PC-3 (cell line): ENCODE measurements at places on chromosomes 1 and 21.
A peak's percentile ranks its signal among the peaks of the same experiment; 100 is the strongest.

- DNase-seq = no peak
Observed at GRCh38 chr1:160580221-160580812, 1.0 kb upstream of the CD84 start.

GRCh38 chr1:32250893-32251716 is at the start of gene LCK:
LCK (plus strand) TSS chr1:32251265; CDS start chr1:32274330, 23,065 bp downstream.
- DNase-seq = no peak

DNA sequence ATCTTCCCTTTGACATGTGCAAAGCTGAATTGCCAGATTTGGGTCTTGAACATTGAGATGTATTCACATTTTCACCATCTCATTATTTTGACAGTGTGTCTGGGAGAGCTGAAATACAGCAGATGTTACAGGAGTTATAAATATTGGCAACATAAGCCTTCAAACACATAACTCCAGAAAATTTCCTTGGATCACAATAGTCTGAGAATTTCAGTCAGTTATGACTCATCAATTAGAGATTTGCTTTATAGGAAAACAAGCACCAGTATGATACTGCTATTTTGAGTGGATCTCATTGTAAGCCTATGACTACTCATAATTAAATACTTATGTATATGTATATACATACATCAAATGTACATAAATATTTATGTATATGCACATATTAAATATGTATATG is 1171.8 kb downstream of the AMY1C start:
- DNase-seq = peak; percentile 39

DNA sequence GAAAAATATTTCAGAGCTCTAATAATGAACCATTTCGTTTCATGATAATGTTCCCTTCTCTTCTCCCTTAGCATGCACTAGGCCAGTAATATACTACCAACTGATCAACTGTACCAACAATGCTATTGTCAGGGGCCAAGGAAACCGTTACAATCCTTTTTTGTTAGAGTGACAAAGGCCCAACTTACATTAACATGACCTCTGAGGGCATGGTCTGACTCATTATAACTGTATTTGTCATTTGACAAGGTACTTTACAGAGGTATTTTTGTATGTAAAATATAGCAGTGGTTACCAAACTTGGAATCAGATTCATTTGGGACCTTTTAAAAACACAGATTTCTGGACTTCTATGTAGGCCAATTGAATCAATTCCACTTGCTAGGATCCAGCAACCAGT is 102.6 kb upstream of the RRP15 start:
- DNase-seq = peak; percentile 31

DNA sequence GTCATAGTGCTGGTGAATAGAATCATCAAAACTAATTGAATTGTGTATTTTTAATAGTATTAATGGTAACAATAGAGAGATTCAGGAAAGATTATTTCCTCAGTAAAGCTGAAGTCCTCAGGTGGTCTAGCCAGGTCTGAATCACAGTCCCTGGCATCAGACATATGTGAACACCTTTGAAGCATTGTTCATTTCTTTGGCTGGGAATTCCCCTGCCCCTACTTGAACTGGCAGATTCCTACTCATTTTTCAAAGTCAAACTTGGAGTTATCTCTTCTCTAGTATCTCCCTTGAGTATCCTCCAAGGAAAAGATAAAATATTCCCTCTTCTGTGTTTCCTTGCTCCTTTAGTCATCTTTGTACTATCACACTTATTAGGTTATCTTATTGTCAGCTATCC is 759.8 kb downstream of the ADGRL2 start:
- DNase-seq = no peak

DNA sequence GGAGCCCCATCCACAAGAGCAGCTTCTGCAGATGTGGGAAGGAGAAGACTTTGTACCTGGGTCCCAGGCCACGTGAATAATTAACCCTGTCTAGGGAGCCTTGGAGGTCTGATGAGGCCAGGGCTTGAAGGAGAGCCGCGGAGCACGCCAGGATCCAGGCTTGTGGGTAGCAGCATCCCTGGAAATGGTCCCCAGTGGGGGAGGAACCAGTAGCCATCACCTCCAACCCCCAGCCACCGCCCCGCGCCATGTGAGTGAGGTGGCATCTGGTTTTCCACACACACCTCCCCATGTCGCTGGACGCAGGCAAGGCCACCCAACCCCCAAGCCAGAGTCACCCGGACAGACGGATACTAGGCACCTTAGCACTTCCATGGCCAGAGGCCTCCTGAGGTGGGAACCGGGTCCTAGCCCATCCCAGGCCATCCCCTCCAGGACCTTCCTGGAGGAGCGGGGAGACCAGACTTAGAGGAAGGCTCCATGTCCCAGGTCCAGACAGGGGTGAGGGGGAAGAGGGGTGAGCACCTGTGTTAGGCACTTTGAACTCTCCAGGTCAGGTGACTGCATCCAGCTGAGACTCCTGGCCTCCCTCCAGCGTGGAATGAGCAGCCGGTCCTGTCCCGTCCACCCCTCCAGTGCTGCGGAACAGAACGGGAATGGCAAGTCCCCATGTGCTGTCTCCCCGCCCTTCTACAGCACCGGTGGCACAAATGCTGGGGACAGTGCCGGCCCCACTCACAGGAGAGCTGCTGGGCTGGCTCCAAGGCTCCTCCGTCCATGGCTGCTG is 53.2 kb downstream of the RIPK4 start:
- no peak for DNase-seq

DNA sequence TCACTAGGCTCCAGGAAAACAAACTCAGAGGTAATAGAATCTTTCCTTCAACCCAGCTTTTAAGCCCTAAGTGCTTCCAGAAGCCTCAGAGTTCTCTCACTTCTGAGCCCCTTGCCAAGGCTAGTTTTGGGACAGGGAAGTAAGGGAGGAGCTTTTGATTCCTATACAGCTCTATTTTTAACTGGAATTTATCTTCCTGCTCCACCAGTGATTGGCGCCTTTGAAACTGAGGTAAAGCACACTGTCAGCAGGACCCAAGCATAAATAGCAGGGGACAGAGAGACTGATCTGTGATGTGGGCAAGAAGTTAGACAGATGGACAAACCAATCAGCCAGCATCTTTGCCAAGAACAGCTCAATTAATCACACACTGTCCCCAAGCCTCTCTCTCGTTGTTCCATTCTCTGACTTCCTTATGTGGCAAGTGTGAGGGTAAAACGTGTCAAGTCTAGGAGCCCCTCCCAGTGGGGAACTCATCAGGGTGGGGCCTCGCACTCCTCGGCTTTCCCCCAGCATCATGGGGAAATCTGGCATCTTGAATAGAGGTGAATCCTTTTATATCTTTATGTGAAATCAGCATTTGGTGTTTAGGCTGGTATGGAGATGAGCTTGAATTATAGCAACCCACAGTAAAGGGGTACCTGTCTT is 40.2 kb upstream of the MPZL1 start:
- no peak for DNase-seq

DNA sequence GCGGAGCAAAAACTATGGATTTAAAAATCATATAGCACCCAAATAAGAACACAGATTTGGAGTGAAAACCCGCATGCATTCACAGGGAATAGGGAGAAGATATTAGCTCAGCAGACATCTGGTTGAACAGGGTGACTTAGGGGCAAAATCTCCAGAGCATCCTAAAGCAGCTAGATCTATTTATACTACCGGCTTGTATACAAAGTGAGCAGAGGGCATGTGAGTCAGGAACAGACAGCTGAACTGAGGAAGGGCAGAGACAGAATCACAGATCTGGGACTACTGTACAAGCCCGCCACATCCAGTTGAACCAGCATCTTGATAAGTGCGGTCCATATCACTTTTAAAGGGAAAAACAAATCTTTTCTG is 35.2 kb upstream of the EXOSC10 start:
- no peak for DNase-seq

GRCh38 chr1:197917805-197918651 is 856 bp downstream of the LHX9 start:
- no peak for DNase-seq

- peak; percentile 23 for DNase-seq
Observed at GRCh38 chr1:101101360-101101759, 75.8 kb upstream of the DPH5 start.

DNA sequence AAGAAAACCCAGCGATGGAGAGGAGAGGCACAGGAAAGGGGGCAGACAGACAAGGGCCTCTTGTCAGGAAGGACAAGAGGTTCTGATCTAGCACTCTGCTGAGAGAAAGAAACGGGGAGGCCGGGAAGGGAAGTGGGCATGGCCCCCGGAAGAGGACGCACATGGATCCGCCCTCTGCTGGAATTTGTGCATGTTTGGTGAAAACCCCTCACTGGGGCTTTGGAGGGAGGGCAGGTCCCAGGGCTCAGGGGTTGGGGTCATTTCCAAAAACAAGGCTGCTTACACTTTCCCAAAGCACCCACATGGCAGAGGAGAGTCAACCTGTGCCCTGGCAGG is 32.4 kb upstream of the ECE1 start:
- DNase-seq = no peak

- no peak for DNase-seq
Observed at GRCh38 chr1:12627296-12627695, 9.3 kb upstream of the DHRS3 start.

GRCh38 chr1:214494706-214495105 is 56.7 kb downstream of the PTPN14 start:
- DNase-seq = peak; percentile 89

DNA sequence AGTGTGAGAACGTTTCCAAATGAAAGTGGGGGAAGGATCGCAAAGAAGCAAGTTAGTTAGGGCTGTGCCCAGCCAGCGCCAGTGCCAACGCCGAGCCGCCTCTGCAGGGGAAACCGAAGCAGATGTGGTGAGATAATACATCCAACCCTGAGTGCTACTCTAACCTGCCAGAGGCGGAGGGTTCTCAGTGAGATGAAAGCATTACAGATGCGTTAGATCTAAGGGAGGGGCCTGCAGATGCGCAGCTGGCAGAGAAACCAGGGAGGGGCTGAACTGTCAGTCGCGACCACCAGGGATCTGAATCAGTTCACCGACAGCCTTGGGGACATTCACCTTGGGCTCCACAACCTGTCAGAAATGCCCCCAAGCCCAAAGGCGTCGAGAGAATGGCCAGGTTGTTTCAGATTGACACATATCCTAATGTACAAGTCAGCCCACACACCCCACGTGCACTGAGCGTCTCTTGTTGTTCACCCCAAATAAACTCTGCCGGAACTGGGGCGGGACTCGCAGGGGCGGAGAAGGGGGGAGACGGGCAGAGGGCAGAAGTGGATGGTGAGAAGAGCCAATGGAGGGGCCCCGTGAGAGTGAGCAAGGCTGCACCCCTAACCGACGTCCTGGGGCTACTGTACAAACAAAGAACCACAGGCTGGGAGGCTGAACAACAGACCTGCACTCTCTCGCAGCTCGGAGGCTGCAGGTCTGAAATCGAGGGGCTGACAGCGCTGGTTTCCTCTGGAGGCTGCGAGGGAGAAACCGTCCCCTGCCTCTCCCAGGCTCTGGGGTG is 8.7 kb upstream of the UMODL1 start:
- no peak for DNase-seq

- no peak for DNase-seq
Observed at GRCh38 chr1:83715550-83715949, 283.4 kb downstream of the TTLL7 start.

- DNase-seq = no peak
Observed at GRCh38 chr1:213727853-213728592, 259.8 kb upstream of the PROX1 start.

GRCh38 chr1:172533513-172534151 is 682 bp downstream of the SUCO start:
- peak; percentile 59 for DNase-seq

GRCh38 chr1:246930830-246931548 is 759 bp downstream of the AHCTF1 start:
- peak; percentile 43 for DNase-seq

- DNase-seq = no peak
Observed at GRCh38 chr21:45825219-45825618, 156.4 kb upstream of the COL6A1 start.

DNA sequence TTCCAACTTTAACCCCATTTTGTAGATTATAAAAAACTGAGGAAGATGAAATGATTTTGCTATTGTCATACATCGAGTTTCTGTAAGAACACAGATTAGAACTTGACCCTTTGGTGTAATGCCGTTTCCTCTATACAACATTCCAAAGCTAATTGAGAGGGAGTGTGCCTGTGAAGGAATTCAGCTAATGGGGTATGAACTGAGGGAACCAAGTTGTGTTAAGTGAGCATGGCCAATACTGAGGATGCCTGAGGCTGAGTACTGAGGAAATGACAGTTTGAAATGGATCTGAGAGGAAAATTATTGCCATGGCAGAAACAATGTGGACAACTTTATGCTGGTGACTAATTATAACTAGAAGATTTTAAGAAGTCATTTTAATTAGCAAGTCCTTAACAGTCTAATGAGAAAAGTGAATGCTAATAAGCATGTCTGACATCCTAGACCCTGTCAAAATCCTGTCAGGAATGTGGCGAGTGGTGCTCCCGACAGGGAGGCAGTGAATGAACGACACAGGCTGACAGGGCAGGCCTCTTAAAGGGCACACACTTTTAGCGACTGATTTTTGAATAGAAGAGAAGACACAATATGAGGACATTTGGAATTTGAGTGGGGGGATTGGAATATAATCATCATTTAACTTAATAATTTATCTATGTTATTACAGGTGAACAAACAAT is 262.5 kb downstream of the HLX start:
- no peak for DNase-seq

GRCh38 chr1:50414853-50415234 is 8.4 kb downstream of the DMRTA2 start:
- no peak for DNase-seq

GRCh38 chr1:153578490-153578889 is 12.8 kb upstream of the S100A2 start:
- no peak for DNase-seq

DNA sequence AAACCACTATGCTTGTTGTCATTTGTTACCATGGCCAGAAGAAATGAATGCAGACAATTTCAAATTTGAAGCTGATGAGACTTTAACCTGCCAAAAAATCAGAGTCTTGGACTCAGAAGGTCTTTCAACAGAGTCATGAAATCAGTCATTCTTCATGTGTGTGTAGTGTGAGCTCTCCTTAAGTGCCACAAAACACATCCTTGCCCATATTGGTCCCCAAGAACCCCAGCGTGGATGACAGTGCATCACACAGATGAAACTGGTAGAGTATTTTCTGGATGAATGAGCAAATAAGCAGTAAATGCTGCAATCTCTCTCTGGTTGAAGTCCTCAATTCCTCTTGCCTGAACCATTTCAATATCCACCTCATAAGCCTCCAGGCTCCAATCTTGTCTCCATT is 28.7 kb upstream of the ETS2 start:
- DNase-seq = no peak

- DNase-seq = no peak
Observed at GRCh38 chr1:30513396-30514136, 209.8 kb downstream of the MATN1 start.

GRCh38 chr21:44348861-44349260 is 4.6 kb upstream of the TRPM2 start:
- DNase-seq = no peak
